ENCODE measurements at places on chromosomes 13 and 19.

DNA sequence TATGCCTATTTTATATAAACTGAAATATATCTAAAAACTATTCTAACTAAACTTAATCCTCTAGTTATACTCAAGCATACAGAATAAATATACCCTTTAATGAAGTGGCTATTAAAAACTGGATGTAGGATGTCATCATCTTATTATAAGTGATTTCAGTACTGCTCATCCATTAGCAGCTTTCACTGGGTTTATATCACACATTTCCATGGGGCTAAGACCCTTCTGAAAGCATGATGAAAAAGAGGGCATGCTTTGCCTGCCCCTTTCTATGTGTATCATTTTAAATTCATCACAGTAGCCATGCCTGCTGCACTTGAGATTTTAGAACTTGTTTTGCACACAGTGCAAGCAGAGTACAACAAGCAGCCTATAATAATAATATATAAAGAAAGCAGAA lies 477.5 kb downstream of the SLITRK6 start:
- DNase-seq = no peak

- peak; percentile 13 for DNase-seq
Measured at GRCh38 chr19:48064509-48064908, 20.6 kb upstream of the CABP5 start.

- no peak for DNase-seq
Measured at GRCh38 chr13:44220948-44221347, 152.7 kb upstream of the SERP2 start.

GRCh38 chr13:41008349-41008980 lies 10.7 kb downstream of the ELF1 start:
- peak; percentile 13 for DNase-seq

DNA sequence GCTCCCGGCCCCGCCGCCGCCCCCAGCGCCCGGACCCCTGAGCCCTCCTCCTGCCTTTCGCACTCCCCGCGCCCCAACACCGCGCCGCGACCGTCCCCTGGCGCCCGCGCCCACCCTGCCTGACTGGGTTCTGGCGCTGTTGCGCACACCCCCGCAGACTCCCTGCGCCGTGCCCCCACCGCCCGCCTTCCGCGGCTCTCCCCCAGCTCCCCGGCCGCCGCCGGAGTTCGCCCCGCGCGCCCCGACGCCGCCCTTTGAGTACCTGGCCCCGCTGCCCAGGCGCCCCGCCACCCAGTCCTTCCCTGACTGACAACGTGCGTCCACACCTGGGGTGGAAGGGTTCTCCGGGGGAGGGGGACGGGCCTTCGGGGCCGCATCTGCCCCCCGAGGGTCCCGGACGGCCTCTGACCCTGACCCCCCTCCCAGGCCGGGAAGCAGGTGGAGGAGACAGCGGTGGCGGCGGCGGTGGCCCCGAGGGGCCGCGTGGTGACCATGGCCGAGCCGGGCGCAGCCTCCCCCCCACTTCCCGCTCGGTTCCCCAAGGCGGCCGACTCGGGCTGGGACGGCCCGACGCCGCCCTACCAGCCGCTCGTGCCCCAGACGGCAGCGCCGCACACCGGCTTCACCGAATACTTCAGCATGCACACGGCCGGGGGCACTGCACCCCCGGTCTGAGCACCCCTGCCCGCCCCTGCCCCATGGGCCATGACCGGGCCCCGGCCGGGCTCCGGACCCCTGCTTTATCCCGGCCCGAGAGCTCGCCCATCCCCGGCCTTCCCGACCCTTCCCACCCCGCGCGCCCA lies 1.4 kb upstream of the MEGF8 start:
- no peak for DNase-seq

DNA sequence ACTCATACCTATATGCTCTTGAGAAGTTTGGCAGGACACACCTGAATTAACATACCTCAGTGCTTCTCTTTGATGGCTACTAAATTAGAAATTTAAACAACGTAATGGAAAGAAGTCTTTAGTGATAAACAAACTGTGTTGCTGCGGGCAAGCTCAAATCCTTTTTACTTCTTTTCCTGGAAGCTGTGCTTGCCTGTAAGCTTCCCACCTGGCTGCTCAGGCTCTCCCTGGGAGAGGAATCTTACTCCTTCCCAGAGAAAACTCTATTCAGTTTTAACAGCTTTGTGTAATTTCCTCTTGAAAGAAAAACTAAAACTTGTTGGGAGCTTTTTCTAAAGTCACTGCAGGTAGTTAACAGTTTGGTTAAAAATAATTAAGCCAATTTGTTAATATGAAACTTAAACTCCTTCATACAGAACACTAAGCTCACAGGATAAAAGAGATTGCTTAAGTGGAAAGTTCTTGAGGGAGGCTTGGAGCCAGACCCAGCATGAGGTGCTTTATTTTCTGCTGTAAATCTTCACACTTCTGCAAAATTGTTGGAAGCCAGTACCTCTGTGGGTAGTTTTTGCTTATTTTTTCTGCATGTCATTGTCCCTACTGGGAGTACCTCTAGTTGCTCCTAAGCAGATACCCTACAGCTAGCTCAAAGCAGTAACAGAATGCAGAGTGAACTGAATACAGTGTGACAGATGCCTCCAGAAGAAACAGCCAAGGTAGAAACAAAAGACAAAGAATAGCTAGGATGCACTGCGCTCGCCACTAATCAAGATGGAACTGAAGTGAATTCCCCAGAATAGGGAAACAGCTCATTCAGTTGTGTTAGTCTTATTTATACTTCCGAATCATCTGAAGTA lies 1253.0 kb downstream of the PCDH17 start:
- DNase-seq = no peak

GRCh38 chr13:93589788-93590187 lies 363.2 kb downstream of the GPC6 start:
- DNase-seq = no peak

- DNase-seq = no peak
Measured at GRCh38 chr13:91813253-91813652, 414.8 kb downstream of the GPC5 start.

- peak; percentile 27 for DNase-seq
Measured at GRCh38 chr19:16714702-16715287, 4.9 kb upstream of the NWD1 start.

DNA sequence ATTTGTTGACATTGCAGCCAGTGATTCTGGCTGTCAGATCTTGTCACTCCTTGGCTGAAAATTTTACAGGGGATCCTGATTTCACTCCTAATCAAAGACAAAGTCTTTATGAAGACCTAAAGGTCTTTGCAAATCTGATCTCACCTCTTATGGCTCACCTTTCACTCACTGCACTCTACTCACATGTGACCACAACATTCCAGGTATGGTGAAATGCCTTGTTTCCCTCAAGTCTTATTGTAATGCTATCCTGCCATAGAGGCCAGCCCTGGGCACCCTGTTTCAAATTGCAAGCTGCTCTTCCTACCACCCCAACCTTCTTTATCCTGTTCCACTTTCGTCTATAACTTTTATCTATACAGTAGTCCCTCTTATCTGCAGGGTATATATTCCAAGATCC lies 200.1 kb downstream of the NDFIP2 start:
- no peak for DNase-seq

DNA sequence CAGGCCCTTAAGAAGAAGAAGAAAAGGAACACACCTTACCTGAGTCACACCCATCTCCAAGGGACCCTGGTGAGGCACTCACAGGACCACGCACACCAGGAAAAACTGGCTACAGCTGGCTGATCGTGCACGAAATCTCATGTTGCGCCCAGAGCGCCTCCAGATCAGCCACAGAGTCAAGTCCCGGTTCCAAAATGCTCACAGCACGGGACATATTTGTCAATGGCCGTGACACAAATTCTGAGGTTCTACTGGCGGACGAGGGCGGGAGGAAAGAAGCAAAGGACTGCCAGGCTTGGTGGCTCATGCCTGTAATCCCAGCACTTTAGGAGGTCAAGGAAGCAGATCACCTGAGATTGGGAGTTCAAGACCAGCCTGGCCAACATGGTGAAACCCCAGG lies 21.5 kb downstream of the SH3GL1 start:
- no peak for DNase-seq

- DNase-seq = no peak
Measured at GRCh38 chr13:50917572-50917971, 8.0 kb downstream of the RNASEH2B start.

GRCh38 chr13:36992362-36992761 lies 6.8 kb downstream of the ALG5 start:
- DNase-seq = no peak

- no peak for DNase-seq
Measured at GRCh38 chr13:77729502-77730221, 32.2 kb downstream of the SLAIN1 start.

GRCh38 chr13:24127116-24127631 lies 33.3 kb upstream of the SPATA13 start:
- DNase-seq = no peak

- no peak for DNase-seq
Measured at GRCh38 chr13:65841156-65841555, 1389.0 kb downstream of the PCDH9 start.

GRCh38 chr19:56613639-56614038 lies 18.5 kb downstream of the ZNF71 start:
- DNase-seq = no peak

DNA sequence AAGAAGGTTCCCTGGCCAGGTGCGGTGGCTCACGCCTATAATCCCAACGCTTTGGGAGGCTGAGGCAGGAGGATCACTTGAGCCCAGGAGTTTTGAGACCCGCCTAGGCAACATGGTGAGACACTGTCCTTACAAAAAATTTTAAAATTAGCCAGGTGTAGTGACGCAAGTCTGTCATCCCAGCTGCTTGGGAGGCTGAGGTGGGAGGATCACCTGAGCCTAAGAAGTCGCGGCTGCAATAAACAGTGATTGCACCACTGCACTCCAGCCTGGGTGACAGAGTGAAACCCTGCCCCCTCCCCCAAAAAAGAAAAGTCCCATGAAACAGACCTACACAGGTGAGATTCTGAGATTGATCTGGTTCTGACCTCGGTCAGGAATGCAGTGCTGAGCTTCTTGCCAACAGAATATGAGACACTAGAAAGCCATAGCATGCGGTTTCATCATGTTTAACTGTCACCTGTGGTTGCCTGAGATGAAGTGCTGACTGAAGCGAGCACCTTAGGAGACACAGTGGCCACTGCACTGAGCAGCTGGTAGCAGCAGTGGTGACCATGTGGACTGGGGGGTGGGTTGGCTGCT lies 2.0 kb upstream of the A1BG start:
- no peak for DNase-seq

GRCh38 chr13:85665286-85665685 lies 133.9 kb downstream of the SLITRK6 start:
- DNase-seq = peak; percentile 6

- DNase-seq = peak; percentile 1
Measured at GRCh38 chr13:89514534-89515312, 1832.8 kb upstream of the MIR17HG start.

DNA sequence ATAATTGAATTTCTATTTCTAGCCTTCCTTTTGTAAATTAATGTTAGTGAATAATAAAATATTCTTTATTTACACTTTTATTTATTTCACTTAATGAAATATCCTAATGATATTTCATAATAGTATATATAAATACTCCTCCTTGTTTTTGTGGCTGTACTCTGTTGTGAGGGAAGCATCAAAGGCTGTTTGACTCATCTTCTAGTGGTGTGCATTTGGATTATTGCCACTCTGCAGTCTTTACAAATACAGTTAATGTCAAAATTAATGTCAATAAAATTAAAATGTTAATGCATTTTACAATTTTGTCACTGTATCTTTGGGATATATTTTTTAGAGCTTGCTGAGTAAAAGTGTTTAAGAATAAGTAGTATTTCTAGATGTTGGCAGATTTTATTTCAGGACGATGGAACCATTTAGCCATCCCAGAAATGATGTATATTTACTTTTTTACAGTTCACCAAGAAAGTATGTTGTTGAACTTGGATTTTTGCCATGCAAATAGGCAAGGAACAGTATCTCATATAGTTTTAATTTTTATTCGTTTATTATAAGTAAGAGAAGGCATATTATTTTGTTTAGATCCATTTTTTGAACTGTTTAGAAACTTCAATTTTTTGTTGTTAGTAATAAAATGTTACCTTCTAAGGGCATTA lies 281.2 kb upstream of the SLITRK6 start:
- DNase-seq = no peak
